ENCODE measurements at places on chromosomes 16 and 17. TPM values are rescaled to one million over a fixed set of nuclear protein-coding genes. Genes with fewer than 3 reads are reported as not detected.

DNA sequence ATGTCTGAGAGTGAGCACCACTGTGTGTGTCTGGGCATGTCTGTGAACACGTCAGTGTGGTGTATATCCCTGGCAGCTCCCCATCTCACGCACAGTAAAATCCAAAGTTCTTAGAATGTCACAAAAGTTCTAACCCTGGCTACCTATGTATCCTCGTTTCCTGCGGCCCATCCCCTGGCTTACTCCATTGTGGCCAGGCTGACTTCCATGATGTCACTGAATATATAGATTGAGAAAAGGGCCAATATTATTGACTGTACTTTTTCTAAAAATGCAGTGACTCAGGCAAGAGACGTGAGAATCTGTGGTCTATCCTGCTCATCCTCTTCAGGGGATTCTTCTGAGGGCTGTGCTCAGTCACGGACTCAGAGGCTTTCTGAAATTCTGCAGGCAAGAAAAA lies 963 bp upstream of the METTL22 start:
- DNase-seq, result no peak

DNA sequence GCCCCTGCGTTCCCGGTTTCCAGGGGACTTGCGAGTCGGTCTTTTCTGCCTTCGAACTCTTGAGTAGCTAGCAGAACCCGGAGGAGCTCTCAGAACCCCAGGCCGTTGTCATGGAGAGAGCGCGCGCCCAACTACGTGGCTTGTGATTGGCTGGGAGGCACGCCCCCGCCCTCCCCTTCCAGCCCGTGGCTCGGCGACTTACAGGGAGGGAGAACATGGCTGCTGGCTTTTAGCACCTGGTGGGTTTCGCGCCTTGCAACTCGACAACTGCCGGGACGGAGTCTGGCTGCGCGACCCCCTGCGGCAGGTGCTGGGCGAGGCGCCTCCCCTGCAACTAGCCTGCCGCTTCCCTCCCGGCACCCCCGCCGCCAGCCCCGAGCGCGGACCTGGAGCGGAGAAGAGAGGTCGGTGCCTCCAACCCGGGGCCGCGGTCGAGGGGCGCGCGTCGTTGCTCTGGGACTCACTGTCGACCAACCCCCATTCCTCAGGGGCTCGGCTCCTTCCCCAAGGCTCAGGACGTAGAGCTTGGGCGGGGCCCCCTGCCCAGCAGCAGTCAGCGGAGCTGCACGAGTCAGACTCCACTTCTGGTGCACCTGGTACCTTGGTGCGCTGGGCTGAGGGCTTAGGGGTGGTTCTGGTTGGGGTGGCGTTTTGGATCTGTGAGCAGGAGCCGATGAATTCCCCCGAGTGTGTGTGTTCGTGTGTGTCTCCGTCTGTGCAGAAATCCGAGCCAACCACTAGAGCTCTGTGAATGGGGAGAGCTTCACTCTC lies 9.0 kb upstream of the ZFP90 start:
- peak; percentile 79 for DNase-seq

DNA sequence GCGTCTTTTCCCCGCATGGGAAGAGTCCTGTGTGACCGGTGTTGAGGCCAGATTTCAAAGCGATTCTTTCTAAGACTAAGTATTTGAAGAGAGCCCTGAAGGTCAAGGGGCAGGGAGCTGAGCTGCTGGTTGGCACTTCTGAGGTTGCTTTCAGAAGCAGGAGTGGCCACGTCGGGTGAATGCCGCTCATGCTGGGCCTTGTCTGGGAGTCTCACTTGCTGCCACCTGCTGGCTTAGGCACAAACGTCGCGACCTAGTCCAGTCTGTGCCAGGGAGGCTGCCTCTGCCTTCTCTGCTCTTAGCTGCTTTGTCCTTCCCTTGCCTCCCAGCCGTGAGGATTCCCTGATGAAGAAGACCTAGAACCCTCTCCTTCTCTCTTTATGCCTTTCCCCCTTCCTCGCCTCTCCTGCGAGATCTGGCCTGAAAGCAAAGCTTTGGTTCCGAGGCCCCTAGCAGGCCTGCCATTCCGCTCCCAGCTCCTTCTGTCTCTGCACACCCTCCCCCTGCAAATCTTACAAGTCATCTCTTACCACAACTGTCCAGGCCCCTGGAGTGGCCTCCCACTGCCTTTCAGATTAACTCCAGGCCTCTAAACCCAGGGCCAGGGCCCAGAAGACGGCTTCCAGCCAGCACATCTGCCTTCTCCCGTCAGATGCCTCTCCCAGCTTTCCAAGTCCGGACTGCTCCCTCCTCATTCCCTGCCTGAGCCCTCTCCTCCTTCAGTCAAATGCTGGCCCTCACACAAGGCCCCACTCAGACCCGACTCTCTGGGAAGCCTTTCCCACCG lies 11.4 kb downstream of the CTNS start:
- DNase-seq, result no peak

- DNase-seq, result no peak
Measured at GRCh38 chr16:73739049-73739769, 557.4 kb upstream of the PSMD7 start.

DNA sequence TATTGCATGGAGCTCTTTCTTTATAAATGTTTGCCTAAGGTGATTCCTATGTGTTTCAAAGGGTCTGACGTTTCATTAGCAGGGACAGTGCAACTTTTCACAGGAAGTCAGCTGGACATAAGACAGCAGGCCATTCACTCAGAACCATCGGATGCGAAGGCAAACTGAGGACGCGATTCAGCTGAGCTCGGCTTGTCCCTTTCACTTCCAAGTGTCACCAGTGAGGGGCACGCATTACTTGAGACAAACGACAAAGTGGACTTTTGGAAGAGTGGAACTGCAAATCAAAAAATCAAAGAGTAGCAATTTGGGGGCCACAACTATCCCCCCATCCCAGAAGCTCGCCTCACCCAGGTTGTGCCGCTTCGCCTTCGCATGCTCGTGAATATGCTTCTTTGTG lies 14.6 kb downstream of the USP22 start:
- no peak for DNase-seq

GRCh38 chr17:63039899-63040602 lies 74.0 kb downstream of the TANC2 start:
- no peak for DNase-seq

- no peak for DNase-seq
Measured at GRCh38 chr17:67434061-67434525, 57.0 kb downstream of the PITPNC1 start.

DNA sequence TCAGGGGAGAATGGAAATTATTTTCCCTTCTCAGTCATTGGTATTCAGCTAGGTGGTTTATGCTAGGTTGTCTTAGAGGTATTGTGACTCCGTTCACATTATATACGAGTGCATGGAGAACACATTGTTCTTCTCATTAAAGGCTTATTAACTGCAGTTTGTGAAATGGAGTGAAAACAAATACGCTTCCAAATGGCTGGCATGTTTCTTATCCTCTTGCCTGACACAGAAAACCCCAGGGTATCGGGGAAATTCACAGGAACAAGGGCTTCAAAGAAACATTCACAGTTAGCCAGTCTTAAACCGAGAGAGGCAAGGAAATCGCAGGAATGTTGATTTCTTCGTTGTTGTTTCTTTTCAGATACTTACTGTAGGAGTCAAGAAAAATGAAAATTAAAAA lies 1047.9 kb upstream of the RBFOX1 start:
- DNase-seq, result no peak

DNA sequence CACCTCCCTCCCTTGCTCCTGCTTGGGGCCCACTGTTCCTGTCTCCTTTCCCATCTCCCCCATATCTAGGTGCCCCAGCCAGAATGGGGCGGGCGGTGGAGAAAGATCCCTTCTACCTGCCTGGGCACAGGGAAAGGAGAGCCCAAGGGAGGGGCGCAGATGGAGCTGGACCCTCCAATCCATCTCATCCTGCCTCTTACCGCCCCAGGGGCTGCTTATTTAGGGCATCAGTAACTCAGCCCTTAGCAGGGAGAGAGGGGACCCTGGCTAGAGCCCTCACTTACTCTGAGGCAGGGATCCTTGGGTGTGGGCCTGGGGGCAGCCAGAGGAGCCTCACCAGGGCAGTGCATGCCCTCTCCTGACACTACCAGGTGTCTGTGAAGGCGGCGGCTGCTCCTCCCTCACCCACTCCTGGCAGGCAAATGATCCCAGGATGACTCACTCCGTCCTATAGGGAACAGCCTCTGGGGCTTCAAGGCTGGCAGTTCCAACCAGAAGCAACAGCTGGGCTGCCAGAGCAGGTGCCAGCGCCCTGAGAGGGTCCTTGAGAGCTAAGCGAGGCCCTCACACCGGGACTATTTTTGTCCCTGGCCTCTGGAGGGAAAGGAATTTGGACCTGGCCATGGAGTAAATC lies 16.3 kb upstream of the BCAR1 start:
- DNase-seq, result no peak

DNA sequence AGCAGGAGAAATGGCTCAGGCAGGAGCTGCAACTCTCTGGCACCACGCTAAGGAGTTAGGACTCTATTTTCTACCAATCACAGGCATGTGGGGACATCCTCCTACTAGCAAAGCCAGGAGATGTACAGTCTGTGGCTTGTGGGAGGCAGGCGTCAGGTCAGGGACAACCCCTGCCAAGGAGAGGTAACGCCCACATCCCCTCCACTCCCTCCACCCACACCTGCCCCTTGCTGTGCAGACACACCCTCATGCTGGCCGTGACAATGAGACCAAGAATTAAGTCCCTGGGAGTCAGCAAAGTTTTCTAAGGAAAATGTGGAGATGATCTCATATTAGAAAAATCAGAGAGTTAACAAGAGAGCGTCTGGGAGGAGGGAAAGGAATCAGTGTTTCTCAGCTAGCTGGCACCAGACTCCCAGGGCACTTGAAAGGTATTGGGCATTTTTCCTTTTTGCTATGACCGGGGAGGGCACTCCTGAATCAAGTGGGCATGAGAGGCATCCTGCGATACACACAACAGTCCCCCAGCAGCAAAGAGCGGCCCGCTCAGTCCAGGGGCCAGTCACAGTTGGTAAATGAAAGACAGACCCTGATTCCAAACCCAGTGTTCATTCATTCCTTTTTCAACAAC lies 87.3 kb upstream of the RPL38 start:
- DNase-seq, result no peak

DNA sequence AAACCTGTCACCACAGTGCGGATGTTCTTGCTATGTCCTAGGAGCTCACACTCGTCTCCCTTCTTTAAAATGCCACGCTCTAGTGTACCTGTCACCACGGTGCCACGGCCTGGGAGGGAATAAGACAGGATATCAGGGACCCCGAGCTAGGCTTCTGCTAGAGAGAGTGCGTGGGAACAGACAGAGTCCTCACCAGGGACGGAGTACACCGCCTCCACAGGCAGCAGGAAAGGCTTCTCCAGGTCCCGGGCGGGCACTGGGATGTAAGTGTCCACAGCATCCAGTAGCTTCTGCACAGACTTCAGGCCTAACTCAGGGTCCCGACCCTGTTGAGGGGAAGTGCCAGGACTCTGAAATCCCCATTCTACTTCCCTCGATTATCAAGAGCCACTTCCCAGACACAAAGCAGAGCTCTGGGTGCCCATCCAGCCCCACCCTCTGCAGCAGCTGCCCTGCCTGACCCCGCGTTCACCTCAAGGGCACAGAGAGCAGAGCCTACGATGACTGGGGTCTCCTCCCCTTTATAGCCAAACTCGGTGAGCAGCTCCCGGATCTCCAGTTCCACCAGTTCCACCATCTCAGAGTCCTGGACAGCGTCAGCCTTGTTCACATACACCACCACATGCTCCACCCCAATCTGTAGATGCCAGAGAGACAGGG lies 1.8 kb downstream of the TUFM start:
- no peak for DNase-seq

DNA sequence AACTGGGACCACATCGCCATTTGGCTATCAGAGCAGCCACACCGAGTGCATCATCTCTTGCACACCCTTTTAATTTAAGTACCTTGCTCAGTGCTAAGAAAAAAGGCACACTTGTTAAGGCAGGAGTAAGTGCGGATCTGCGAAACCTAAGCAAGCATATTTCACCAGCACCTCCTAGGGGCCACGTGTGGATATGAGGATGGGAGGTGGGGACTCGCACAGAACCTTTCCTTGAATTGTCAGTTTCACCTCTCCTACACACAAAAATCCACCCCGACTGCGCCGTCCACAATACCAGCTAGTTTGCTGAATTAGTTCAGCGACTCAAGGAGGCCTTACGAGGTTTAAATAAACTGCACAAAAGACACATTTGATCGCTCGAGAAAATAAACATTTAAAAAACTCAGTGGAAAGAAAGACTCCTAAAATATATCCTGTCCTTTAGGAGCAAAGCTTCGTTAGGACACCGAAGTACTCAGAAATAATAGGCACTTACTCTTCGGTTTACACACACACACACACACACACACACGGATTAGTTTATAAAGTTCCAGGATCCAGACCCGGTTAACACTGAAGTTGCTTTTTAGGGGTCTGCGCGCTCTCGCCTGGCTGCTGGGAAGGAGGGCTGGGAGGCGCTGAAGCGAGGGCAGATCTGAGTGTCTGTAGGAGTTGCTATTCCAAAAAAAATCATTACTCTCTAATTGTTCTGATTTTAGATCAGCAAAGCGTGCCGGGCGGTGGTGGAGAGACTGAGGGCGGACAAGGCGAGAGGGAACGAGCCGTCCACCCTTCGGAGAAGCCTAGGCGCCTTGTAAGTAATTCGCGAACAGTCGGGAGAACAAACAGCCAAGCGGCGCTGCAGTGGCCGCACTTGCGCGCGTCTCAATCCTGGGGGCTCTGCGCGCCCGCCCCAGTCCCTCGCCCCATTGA lies 1.0 kb upstream of the KCNJ2 start:
- no peak for DNase-seq

GRCh38 chr17:9900044-9900594 lies 5.0 kb downstream of the RCVRN start:
- no peak for DNase-seq

GRCh38 chr17:82334204-82334621 lies 647 bp upstream of the SECTM1 start:
- no peak for DNase-seq

- no peak for DNase-seq
Measured at GRCh38 chr17:50883850-50884438, 17.8 kb upstream of the TOB1 start.

GRCh38 chr17:35906191-35906925 lies 24.2 kb downstream of the RDM1 start:
- DNase-seq, result no peak

Gene RNF166
- 45.3 TPM for total RNA-seq

Gene KCNH4
- total RNA-seq, result 0.80 TPM

Gene KRT31
- total RNA-seq, result not detected

Gene ZNF205
- total RNA-seq, result not detected

Gene DHRS13
- total RNA-seq, result 32.0 TPM

Gene PITPNC1
- 15.2 TPM for total RNA-seq

Data from activated B cell treated with CpG ODN at 0.5 μM for 24 hours (primary cell).